ENCODE measurements at places on chromosomes 5 and 9.

- DNase-seq = no peak
These were observed 452.3 kb downstream of the ZSWIM6 start for GRCh38 chr5:61784341-61784740.

DNA sequence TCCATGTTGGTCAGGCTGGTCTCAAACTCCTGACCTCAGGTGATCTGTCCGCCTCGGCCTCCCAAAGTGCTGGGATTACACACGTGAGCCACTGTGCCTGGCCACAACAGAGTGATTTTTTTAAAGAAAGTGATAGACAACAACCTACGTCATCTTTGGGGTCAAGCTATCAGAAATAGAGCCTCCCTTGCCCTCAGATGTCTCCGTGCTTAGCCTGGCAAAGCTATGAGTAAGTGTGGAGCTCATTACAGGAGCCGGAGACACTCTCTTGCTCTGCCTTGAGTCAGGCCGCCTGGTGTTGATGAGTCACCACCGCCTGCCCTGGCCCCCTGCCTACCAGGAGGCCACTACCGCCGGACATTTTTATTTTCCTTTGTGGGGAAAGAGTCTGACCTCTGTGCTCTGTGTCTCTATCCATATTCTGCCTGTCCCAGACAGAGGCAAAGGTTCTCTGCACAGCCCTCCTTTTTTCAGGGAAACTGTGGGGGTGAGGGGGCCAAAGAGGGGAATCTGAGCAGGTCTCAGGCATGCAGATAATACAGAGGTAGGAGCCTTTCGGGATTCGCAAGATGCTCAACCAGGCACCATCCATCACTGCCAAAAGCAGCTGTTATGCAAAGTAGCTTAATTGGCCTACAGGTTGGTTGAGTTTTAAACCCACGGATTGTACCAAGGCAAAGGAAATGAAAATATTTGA is 123.7 kb upstream of the CPEB4 start:
- DNase-seq = no peak

GRCh38 chr5:95583992-95584391 is 29.1 kb downstream of the ARSK start:
- DNase-seq = no peak

DNA sequence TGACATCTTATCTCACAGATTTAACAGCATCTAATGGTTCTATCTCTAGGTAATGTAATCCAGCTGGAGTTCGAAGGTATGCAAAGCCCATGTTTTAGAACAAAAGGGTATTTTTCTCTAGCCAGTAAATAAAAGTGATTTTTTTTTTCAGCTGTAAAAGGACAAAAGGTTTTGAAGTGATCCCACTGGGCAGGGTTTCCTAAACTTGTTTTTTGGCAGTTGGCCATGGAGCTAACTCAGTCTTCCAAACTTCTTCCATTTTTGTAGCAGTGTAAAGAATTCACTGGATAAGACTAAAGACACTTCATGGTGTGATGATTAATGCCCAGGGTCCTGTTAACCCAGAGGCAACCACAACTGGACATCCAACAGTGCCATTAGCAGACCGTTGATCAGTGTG is 63.8 kb downstream of the TMEM252 start:
- no peak for DNase-seq

- no peak for DNase-seq
These were observed at the start of gene CKMT2 for GRCh38 chr5:81233080-81233634. CKMT2 (plus strand) TSS chr5:81233322; CDS start chr5:81251133, 17,811 bp downstream.

GRCh38 chr5:17907094-17907493 is 272.8 kb downstream of the TAF11L14 start:
- DNase-seq = no peak

- no peak for DNase-seq
These were observed 1.1 kb upstream of the PROB1 start for GRCh38 chr5:139395844-139396640.

GRCh38 chr9:6106711-6107339 is 91.4 kb upstream of the RANBP6 start:
- DNase-seq = no peak

DNA sequence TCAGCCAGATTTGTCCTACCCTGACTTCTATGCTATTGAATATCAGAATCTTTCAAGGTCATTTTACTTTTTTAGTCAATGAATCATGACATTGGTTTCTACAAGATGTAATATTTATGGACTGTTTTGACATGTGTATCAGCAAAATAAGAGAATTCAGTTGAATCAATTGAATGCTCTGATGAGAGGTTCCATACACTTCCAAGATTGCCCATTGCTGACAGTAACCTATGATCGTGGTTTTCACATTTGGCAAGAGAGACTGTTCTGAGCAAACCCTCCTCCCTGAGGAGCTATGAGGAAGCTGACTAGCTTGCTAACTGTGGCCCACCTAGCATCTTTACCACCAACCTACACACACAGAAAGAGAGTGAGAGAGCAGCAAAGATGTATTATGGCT is 56.7 kb upstream of the FST start:
- DNase-seq = no peak

DNA sequence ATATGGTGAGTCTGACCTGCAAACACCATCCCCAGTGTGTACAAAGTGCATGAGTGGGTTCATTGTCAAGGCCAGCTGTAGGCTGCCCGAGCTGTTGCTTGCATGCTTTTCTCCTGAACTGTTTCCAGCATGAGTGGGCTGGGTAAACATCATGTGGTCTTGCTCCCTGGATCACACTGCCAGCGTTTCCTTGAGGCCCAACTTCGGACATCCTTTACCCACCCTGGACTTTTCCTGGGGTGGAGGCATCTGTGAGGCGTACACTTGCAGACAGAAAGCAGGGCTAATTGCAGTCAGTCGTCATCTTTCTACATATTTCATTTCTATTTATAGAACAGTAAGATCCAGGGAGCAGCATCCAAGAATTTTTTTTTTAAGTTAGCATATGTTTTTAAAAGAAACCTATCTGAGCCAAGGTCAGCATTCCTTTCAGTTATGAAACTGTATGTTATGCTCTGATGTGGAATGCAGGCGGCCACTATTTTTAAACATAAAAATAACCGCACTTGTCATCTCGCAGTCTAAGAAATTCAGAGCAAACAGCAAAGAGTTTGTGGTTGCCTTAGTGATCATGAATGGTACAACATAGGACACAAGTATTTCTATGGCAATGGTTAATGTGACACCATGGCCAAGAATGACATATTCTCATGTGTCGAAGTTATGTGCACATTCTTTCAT is 106.5 kb upstream of the DMRT1 start:
- no peak for DNase-seq

DNA sequence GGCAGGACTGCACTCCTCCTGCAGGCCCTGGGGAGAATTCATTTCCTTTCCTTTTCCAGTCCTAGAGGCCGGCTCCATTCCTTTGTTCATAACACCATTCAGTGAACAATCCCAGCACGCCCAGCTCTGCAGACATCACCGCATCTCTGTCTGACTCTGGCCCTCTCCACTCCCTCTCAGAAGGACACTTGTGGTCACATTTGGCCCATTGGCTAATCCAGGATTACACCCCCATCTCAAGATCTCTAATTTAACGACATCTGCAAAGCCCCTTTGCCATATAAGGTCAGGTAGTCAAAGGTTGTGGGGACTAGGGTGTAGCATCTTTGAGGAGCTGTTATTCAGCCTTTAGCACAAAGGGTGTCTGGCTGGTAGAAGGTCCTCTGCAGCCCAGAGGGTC is 185.0 kb upstream of the DAP start:
- DNase-seq = no peak

GRCh38 chr9:90556897-90557675 is 85.5 kb downstream of the DIRAS2 start:
- no peak for DNase-seq

DNA sequence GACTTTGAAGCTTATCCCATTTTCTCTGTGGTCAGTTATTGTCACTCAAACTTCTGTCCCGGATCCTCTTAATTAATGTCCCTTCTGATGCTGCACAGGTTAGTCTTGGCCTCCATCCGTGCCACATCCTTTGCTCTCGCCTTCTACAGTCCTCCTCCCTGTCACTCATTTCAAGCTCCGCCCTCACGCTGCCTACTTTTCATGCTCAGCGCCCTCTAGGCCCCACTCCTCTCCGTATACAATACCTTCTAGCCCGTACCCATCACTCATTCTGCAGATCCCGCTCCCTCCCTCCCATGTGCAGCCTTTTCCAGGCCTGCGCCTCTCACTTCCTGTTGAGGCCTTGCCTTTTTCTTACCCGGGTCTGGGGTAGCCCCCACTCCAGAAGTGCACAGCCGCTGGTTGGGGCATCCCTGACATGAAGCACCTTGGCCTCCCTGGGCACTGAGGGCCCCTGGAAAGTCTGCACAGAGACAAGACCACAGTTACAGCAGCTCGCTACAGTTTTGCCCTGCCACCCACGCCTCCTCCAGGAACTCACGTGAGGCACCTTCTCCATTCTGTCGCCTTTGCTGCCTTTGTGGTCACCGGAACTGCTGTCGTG is 88.5 kb upstream of the SLC25A48 start:
- no peak for DNase-seq

GRCh38 chr5:119395080-119395836 is 39.4 kb downstream of the TNFAIP8 start:
- DNase-seq = no peak

- no peak for DNase-seq
These were observed 207.6 kb downstream of the FBXL17 start for GRCh38 chr5:108174286-108174685.
